ENCODE measurements at places on chromosomes 5 and 9.

DNA sequence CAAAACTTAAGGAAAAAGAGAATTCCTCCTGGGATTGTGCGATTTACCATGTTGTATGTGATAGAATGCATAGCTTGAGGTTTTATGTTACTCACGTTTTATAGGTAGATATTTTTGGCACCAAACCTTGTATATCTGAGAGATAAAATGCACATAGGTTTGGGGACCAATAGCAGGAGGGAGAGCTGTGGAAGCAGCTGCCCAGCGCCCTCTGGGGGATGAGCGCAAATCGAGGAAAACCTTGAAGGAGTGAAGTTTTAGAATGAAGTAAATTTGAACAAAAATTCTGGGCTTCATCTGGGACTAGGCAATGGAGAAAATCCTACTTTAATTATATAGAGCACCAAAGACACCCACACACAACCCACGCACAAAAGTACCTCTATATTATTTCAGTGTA, 197.0 kb downstream of the ADCY2 start:
- peak; percentile 30 for DNase-seq

- DNase-seq, result no peak
These were observed 25.3 kb upstream of the LTC4S start for GRCh38 chr5:179768326-179769085.

GRCh38 chr9:21689854-21690253, 112.6 kb upstream of the MTAP start:
- peak; percentile 42 for DNase-seq

DNA sequence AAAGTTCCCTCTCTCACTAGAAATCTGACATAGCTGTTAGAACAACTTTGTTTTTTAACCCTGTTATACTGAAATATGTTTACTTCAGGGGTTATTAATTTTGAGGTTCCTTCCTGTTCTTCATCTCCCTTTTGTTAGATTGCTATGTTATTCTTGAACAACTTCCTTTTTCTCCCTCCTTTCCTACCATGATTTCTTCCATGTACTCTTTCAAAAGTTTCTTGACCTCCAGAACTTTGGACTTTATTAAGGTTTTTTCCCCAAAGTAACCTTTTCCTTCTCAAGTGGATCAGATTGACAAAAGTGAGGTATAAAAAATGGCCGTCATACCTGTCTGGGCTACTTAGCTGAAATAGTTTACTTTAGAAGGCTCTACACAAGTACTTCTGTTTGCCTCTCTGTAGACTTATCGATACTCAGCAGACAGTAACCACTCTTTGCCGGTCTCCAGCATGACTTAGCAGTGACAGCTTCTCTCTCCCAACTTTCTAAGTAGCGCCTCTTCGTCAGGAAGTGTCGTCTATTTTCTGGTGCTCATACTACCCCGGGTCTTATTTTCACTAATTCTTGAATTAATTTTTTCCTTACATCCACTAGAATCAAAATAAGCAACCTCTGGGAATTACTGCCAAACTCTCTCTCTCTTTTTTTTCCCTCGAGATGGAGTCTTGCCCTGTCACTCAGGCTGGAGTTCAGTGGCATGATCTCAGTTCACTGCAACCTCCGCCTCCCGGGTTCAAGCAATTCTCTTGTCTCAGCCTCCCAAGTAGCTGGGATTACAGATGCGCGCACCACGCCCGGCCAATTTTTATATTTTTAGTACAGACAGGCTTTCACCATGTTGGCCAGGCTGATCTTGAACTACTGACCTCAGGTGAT, 19.7 kb downstream of the NFIL3 start:
- DNase-seq, result no peak
